ENCODE measurements at places on chromosomes 11 and 22.

GRCh38 chr22:47802421-47802820, 1040.0 kb downstream of the TBC1D22A start:
- no peak for DNase-seq

DNA sequence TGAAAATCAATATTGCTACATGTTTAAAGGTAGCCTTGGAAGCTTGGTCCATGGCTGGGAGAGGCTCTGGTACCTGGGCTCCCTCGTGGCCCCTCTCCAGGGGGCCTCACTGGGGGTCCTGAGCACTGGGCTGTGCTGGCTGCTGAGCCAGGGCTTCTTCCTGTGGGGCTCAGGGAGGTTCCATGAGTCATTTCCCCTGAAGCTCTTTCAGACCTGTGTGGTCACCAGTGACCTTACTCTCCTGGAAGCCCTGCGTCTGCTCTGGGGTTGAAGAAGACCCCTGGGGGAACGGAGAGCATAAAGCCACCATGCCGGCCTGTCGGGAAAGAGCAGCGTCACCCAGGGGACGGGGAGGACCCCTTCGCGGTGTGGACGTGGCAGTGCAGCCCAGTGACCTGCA, 389.0 kb downstream of the TBC1D22A start:
- DNase-seq, result no peak

DNA sequence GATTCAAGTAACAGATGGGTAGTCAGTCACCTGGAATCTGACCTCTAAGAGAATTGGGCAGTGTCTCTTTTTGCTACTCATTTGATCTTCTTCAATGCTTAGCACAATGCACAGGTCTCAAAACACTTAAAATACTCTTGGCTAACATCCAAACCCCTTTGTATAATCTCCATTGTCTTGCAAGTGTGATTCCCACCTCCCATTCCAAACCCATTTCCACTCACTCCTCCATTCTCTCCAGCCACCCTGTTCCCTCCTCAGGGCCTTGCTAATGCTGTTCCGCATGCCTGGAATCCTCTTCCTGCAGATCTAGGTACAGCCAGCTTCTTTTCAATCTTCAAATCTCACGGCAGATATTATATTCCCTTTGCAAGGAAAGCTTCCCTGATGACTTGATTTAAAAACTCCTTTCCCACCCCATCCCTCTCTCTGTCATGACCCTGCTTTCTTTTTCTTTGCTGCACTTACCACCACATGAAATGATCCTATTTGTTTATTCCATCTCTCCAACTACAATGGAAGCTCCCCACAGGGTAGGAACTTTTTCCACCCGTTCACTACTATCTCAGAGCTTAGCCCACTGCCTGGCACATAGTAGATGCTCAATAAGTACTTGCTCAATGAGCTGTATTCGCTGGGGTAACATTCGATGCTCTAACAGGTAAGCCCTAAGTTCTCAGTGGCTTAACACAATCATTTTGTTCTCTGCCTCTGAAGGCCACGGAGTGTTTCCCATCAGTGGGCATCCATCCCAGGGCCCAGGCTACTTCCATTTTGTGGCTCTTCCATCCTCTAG, 121.7 kb downstream of the MN1 start:
- DNase-seq, result no peak

DNA sequence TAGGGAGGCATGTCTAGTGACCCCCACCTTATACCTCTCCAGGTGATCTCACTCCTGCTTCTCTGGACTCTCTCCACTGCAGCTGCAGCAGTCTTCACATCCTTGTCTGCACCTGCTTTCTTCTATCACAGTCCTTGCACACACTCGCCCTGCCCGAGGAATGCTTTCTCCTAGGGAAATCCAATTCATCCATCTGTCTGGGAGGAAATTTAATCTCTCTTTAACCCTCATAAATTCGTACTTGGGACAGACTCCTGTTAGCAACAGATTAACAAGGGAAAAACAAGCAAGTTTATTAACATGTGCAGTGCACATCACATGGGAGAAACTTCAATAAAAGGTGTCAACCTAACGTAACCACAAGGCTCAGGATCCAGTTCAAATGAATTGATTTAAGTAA, 11.3 kb upstream of the RCN1 start:
- DNase-seq, result no peak

- no peak for DNase-seq
Observed at GRCh38 chr22:39530692-39531331, 1.7 kb downstream of the RPS19BP1 start.

DNA sequence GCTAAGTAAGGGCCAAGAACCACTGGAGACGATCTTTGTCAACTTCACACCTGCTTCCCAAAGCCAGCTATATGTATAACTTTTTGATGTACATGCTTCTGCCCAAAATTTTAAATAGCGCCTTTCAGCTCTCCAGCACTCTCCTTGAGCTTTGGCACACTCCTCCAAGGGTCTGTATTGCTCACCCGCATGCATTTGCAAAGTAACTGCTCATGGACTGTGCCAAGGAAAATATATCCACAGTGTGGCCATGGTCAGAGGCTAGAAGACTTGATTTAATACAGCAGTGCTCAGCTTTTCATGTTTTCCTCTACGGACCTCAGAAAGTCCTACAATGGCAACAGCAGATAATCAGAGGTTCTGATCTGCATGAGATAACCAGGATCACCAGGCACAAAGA, 550.1 kb downstream of the SOX6 start:
- no peak for DNase-seq

- DNase-seq, result no peak
Observed at GRCh38 chr11:68315171-68315920, 3.0 kb downstream of the LRP5 start.

- no peak for DNase-seq
Observed at GRCh38 chr22:48098921-48099245, 1336.4 kb downstream of the TBC1D22A start.

DNA sequence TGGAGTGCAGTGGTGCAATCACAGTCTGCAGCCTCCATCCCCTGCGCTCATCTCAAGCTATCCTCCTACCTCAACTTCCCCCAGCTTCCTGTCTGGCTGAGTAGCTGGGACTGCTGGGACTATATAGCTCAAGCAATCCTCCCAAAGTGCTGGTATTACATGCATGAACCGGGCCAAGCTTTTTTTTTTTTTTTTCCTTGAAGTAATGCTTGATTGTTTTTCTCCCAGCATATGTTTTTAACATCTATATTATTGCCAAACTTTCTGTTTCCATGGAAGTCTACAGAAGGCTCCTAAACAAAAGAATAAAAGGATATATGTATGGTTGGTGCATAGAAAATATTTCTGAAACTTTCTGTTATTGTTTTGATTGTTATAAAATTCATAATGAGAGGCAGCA, 853.6 kb downstream of the KCNA4 start:
- no peak for DNase-seq

GRCh38 chr22:47457509-47458300, 695.3 kb downstream of the TBC1D22A start:
- DNase-seq, result no peak

GRCh38 chr11:71117311-71117710, 135.1 kb downstream of the SHANK2 start:
- no peak for DNase-seq

DNA sequence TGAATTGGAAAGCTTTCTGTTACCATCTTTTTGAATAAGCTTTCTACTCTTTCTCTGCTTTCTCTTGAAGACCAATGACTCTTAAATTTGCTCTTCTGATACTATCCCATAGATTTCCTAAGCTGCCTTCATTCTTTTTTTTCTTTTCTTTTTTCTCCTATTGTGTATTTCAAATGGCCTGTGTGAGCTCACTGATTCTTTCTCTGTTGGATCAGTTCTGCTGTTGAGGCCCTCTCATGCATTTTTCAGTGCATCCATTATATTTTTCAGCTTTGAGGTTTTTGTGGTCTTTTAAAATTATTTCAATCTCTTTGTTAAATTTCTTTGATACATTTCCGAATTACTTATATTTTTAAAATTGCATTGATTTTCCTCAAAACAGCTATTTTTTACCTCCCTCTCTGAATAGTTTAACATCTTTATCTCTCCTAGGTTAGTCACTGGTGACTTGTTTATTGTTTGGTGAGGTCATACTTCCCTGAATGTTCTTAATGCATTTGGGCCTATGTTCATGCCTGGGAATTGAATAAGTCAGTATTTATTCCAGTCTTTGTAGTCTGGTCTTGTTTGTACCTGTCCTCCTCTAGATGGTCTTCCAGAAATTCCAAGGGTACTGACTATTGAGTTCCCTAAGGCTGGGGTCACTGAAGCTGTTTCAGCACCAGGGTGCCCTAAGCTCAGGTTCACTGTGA, 110.6 kb upstream of the SERPIND1 start:
- no peak for DNase-seq

DNA sequence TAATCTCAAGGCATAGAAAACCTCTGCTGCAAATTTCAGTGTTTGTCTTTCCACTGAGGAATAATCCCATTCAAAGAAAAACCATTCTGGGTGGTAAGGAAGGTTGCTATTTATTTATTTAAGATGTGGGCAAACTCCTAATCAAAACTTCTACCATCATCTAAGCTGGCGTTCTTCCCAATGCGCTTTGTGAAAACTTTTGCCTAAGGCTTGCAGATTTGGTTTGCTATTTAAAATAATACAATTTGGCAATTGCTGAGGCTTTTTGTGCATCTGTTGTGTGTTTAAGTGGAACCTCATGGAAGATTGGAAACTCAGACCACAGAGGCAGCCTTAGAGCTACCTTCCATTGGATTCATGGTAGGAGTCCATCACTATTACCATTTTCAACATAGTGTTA, 309.0 kb downstream of the BLID start:
- DNase-seq, result no peak

DNA sequence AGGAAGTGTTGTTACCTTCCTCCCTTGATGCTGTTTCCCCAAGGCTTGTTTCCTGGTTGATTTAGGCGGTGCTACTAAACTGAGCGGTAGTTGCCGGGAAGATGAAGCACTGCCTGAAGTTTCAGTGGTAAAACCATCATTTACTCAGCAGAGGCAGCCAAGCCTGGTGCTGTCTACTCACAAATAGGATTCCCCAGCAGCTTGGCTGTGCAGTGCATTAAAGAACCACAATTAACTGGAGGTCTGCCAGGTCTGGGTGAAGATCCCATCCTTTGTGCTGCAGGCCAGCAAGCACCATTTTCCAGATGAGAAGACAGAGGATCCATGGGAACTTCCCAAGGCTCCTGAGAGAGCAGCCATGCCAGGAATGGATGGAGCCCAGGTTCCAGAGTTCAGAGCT, 231.9 kb upstream of the E2F8 start:
- DNase-seq, result no peak
